ENCODE measurements at places on chromosomes 7 and 10.

GRCh38 chr10:18303851-18304801 lies 163.9 kb downstream of the CACNB2 start:
- DNase-seq, result no peak

GRCh38 chr7:45103958-45104843 lies 7.3 kb downstream of the TBRG4 start:
- DNase-seq, result no peak

- no peak for DNase-seq
Measured at GRCh38 chr10:118892255-118892654, 137.3 kb upstream of the NANOS1 start.

GRCh38 chr10:59131666-59132065 lies 44.8 kb upstream of the PHYHIPL start:
- no peak for DNase-seq

DNA sequence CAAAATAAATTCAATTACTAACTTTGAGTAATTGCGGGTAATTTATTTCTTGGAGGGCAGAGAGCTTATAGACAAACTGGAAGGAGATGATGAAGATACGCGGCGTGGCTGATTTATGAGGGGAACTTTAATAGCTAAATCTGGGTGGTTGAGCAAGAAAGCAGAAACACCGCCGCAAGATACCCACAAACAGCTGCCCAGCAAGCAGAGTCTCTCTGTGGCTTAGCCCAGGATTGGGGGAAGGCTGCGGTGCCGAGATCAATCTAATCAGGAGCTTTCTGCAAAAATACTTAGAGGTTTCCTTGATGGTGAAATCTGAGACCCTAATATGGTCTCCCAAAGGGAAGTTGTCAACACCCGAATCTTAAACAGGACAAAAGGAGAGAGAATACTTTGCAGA lies 94.9 kb upstream of the MGMT start:
- no peak for DNase-seq

Data from activated CD8-positive, alpha-beta memory T cell treated with anti-CD3 and anti-CD28 coated beads for 4 hours (primary cell).